ENCODE measurements at places on chromosomes 16 and 17.
A peak's percentile ranks its signal among the peaks of the same experiment; 100 is the strongest.

DNA sequence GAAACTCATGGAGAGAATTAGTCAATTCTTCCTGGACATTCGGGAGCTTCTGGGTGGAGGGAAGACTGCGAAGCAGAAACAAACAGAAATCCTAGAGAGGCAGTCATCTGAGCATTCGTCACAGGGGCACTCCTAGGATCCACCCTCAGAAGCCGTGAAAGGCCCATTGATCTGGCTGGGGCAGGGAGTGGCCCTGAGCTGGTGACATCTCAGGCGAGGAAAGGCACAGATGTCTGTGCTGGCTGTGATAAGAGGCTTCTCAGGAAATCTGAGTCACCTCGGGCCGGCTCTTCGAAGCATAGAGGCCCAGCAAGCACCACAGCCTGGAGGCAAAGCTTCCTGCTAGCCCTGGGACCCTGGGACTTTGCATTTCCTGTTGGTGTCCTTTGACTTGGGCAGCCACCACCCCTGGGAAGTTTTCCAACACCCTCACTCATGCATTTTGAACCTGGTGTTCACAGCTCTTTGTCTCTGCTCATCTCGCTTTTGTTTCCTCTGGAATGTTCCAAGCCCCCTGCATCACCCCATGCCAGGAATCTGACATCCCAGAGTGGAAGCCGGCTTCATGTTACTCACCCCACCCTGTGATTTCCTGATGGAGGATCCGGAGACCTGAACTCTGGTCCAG, 23.3 kb upstream of the CDRT4 start:
- peak; percentile 79 for DNase-seq

GRCh38 chr16:53953336-53953735, 249.4 kb downstream of the FTO start:
- no peak for DNase-seq

GRCh38 chr16:11097094-11097786, 152.9 kb downstream of the CLEC16A start:
- DNase-seq = no peak

- DNase-seq = no peak
Observed at GRCh38 chr17:1035546-1036170, 38.7 kb downstream of the TIMM22 start.

DNA sequence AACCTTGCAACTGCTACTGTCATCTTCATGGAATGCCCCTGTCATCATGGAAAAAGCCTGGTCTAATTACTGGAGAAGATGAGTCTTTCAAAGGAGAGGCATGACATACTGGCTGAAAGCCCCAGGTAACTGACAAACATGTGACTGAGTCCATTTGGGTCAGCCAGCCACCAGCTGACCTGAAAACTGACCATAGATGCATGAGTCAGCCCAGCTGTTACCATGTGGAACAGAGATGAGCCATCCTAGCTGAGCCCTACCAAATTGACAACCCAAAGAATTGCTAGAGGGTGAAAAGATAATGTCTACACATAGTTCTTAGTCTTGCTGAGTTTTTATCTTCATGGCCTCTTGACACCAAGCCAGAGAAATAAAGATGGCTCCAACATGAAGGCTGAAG, 311.8 kb downstream of the UTP18 start:
- peak; percentile 18 for DNase-seq

Data from suppressor macrophage treated with lipopolysaccharide for 1 hour (primary cell).